Nasal cavity respiratory epithelium epithelial cell of viscerocranial mucosa (primary cell): ENCODE measurements at places on chromosomes 7 and 10. TPM values are rescaled to one million over a fixed set of nuclear protein-coding genes. Genes with fewer than 3 reads are reported as not detected.

Gene SLC26A4
- 0.43 and 0.68 TPM in 2 replicates for total RNA-seq

Gene PTPRZ1
- total RNA-seq, result 15.4 and 17.7 TPM in 2 replicates

Gene PSMA2
- total RNA-seq, result 25.5 and 47.5 TPM in 2 replicates

Gene LEP
- total RNA-seq, result under 0.01 and 0.28 TPM in 2 replicates

Gene DRGX
- not detected in 2 replicates for total RNA-seq
